ENCODE measurements at places on chromosomes 3 and 15.
A peak's percentile ranks its signal among the peaks of the same experiment; 100 is the strongest.

GRCh38 chr3:4778119-4778518, 201.1 kb upstream of the BHLHE40 start:
- no peak for DNase-seq

- DNase-seq, result peak; percentile 100
These were observed 123.0 kb upstream of the SPRED1 start for GRCh38 chr15:38129531-38130204.

DNA sequence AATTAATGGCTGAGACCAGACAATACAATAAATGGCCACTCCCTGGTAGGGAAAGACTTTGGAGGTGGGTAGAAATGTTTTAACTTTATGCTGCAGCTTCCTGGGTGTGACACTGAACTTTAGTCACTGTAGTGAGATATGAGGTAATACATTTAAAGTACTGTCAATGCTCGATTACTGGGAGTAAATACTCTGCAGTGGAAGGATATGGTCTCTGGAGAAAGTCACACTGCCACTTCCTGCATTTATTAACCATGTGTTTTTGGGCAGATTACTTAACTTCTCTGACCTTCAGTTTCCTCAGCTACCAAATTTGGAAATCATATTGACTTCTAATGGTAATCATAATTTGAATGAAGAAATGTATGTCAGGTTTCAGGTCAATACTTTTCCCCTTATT, 317.1 kb upstream of the TGFBR2 start:
- DNase-seq, result peak; percentile 7

GRCh38 chr3:181056136-181056732, 66.7 kb upstream of the DNAJC19 start:
- no peak for DNase-seq

GRCh38 chr3:25338158-25338725, 89.8 kb upstream of the RARB start:
- no peak for DNase-seq

DNA sequence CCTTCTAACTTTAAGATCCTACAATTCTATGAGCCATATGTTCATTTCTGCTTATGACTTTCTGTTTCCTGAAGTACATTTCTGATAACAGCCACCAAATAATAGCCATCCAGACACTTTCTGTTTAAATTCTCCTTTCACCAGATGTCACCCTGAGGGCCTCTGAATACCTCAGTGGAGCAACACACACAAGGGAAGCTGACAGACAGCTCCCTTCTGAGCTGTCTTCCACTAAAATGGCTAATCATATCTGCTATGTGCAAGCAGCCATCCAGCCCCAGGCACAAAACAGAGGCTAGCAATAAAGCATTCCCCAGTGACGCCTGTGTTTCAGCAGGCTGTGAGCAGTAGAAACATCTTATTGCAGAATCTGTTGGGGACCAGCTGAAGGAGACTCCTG, 666.6 kb upstream of the UBE2E2 start:
- no peak for DNase-seq

GRCh38 chr3:36959821-36960220, 15.0 kb upstream of the TRANK1 start:
- no peak for DNase-seq

GRCh38 chr15:44536962-44537734, at the start of gene EIF3J:
Gene EIF3J (plus strand): TSS chr15:44537147. CDS start chr15:44537195, 48 bp downstream.
- peak; percentile 97 for DNase-seq

DNA sequence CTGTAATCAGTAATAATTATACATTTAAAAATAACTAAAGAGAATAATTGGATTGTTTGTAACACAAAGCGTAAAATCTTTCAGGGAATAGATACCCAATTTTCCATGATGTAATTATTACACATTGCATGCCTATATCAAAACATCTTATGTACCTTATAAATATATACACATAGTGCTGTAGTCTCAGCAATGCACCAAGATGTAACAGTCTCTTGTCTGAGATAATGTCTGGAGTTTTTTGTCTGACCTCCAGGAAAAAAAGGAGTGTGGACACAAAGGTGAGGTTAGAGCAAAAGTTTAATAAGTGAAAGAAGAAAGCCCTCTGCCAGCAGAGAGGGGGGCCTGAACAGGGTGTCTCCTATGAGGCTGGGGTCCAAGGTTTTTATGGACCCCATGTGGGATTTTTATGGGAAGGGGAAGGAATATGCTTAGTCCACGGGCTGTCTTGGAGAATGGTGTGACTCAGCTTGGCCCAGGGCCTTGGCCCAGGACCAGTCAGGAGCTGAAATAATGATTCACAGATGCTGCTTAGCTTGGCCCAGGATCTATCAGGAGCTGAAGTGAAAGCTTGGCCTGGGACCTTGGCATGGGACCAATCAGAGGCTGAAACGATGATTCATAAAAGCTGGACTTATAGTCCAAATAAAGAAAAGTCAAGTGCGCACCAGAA, 545.0 kb downstream of the ZPLD1 start:
- peak; percentile 92 for DNase-seq

DNA sequence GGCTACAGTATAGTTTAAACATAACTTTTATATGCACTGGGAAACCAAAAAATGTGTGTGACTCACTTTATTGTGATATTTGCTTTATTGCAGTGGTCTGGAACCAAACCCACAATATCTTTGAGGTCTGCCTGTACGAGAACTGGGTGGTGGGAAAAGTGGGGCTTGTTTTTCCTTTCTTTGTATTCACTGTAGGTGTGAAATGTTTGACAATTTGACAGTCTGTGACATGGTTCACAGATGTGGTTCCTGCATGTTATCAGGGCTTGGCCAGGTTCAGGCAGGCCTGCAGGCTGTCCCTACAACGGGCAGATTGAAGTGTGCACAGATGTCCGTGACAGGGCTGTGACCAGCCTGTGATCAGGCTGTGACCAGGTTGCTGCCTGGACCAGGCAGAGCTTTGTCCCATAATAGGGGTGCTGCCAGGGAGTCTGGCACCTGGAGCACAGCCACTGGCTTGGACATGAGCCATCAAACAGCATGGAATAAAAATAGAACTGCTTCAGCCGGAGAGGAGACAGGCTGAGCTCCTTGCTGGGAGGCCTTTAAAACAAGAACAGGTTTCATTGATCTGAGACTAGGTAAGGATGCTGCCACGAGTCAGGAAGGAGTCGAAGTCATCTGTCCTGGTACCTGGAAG, 61.0 kb downstream of the KLF13 start:
- peak; percentile 65 for DNase-seq

GRCh38 chr3:21392526-21392925, 358.5 kb downstream of the ZNF385D start:
- DNase-seq, result peak; percentile 66

DNA sequence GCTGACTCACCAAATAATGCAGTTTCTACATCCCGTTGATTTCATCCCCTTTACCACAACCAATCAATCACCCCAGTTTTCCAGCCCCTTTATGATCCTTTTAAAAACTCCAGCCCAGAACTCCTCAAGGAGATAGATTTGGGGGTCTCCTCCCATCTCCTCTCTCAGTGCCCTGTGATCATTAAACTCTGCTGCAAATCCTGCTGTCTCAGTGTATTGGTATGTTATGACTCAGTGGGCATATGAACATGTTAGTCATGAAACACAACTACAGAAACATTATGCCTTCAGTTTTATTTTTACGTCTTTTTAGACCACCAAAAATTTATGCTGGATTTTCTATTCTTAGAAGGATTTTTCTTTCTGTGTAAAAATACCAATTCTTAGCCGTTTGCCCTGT, 213.7 kb downstream of the DIPK2A start:
- DNase-seq, result no peak

- DNase-seq, result no peak
These were observed 3.1 kb downstream of the TIPARP start for GRCh38 chr3:156677536-156677935.

DNA sequence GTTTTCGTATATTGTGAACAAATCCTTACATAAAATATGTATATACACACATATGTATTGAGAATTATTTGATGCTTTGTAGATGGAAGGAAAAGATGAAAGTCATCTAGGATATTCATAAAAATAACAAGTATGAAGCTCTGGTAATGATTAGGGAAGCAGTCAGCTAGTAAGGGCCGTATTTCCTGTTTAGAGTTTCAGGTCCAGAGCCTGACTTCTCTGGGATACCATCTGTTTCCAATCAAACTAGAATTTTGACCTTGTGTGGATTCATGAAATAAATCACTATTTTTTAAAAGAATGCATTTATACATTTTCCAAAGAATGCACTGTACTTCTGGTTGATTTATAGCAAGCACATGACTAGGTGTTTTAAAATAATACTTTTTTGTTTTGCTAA, 156.1 kb upstream of the CGNL1 start:
- DNase-seq, result peak; percentile 94

DNA sequence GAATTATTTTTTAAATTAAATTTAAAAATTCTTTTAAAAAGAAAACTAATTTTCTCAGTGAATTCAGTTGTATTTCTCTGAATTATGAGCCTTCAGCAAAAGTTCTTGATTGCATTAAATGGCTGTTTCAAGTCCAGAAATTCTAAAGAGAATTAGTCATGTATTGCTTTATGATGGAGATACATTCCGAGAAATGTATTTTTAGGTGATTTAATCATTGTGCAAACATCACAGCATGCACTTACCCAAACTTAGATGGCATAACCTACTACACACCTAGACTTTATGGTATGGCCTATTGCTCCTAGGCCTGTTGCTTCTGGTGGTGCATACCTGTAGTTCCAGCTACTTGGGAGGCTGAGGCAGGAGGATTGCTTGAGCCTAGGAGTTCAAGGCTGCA, 44.3 kb upstream of the GCNT3 start:
- no peak for DNase-seq

All from AG10803 (cell line).